ENCODE measurements at places on chromosomes 5 and 9.
A peak's percentile ranks its signal among the peaks of the same experiment; 100 is the strongest.

GRCh38 chr9:15187589-15187988 is 119.4 kb downstream of the TTC39B start:
- no peak for DNase-seq

DNA sequence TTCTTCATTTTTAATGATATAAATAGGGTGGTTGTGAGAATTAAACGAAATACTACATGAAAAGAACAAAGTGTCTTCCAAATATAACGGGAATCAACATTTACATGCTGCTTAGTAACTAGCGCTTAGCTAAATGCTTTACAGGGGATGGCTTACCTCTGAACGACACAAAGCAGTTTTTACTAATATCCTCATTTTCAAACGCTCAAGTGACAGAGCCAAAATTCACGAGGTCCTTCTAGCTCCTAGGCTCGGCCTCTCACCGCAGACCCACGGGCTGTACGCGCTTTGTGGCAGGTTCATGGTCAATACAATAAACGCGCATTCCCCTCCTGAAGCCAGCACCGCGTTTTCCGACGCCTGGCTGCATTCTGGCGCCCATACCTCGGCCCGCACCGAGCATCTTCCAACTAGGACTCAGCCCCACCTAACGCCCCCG is 442 bp downstream of the ZNF510 start:
- DNase-seq = peak; percentile 8

DNA sequence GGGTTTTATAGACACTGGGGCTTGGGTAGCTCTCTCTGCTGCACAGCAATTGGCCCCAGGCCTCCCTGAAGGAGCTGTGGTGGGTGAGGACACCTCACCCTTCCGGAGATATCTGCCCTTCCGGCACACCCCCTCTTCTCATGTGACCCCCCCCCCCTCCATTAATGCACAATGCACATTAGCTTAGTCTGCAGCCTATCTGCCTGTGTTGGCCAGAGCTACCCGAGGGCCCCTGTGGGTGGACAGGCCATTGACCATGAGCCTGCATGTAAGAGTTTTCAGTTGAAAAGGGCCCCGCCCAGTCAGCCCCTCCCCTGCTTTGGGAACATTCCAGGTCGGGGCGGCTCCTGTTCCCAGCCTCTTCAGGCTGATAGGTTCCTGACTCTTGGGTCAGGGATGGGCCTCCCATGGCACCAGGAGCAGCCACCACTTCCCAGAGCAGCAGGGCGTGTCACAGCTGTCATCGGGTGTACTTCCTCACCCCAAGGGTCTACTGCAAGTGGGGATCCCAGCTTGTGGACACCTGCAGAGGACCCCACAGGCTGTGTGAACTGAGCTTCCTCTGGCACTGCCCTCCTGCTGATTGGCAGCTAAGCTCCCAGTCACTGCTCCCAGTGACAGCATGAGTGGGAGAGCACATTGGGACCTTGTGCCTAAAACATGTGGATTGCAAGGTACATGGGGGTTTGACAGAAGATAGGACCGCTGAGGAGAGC is 17.8 kb downstream of the PHF2 start:
- no peak for DNase-seq

GRCh38 chr5:64767959-64768357 is 533 bp downstream of the SREK1IP1 start:
- no peak for DNase-seq

DNA sequence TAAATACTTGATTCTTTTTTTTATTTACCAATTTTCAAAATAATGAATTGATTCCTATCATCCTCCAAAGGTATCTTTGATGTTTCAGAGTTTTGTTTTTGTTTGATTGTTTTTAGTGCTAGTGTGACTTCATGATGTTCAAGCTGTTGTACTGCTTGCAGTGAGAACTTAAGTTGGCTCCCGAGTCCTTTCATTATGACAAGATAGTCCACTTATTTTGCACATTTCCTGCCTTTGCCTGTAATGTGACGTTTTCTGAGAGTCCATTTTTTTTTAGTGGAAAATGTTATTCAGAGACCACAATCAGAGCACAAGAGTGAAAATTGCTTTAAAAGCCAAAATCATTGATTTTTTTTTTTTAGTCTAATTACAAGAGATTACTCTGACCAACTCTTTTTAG is 60.1 kb upstream of the FCHO2 start:
- DNase-seq = no peak

DNA sequence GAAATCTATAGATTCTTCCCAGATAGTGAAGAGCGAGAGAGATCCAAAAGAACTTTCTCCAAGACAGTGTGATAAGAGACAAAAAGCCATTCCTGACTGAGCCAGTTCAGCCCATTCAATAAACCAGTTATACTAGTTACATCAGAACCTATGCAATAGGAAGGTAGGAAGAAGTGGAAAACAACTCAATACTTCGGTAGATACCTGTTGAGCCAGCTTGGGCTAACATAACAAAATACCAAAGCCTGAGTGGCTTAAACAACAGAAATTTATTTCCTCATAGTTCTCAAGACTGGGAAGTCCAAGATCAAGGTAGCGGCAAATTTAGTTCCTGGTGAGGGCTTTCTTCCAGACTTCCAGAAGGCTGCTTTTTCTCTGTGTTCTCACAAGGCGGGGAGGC is 214.5 kb upstream of the GRAMD2B start:
- no peak for DNase-seq

- no peak for DNase-seq
Measured at GRCh38 chr5:124692324-124692723, 54.1 kb downstream of the ZNF608 start.

DNA sequence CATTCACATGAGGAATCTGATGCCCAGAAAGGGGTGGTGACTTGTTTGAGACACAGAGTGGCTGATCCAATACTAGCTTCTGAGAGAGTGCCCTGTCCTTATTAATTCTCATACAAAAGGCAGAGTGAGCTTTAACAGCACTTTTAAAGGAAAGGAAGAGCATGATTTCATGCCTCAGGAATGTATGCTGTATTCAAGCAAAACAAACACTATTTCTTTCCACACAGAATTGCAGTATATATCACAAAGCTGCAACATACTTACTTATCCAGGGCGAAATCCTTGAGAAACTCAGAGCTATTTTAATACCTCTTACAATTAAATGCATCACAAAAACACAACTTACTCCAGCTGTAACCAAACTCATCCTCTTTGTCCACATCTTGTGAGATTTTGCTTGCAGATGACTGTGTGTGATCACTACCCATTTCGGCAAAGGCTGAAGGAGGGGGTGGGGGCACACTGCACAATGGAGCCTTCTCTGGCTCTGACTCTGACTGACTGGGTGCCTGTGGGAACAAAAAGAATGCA is 139.8 kb downstream of the MPDZ start:
- no peak for DNase-seq

DNA sequence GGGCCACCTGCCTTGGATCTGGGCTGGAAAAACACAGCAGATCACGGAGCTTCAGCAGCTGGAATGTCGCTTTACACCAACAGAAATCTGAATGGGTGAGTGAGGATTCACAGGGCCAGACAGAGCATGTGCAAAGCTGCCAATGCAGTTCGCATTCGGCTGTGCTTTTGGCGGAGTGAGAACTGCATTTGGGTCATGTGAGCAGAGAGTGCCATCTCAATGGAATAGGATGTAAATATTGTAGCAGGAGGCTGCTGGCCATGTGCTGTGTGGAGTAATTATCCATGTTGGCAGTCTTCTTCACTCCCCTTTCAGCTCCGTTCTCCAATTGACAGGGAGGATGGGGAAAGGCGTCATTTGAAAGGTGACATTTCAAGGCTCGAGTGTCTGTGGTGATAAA is at the start of gene ANKRD55:
TSS of gene ANKRD55 (minus strand) at position 101 of the 400 bp plus-strand sequence. CDS start 417 bp downstream, outside the sequence.
- no peak for DNase-seq

DNA sequence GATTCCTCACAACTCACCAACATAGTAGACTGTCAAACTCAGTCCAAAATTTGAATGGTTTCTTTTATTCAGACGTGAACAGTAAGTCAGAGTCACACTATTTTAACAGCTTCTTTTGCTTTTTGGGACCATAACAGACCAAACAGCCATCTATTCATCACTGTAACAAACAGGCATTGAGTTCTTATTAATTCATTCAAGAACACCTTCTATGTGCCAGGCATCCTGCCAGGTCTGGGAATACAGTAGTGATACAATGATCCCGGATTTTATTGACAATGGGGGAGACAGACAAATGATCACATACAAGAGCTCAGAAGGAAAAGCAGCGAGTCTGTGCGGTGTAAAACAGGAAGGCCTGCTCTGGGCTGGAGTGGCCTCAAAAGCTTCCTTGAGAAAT is 153.3 kb upstream of the ERCC6L2 start:
- DNase-seq = no peak

DNA sequence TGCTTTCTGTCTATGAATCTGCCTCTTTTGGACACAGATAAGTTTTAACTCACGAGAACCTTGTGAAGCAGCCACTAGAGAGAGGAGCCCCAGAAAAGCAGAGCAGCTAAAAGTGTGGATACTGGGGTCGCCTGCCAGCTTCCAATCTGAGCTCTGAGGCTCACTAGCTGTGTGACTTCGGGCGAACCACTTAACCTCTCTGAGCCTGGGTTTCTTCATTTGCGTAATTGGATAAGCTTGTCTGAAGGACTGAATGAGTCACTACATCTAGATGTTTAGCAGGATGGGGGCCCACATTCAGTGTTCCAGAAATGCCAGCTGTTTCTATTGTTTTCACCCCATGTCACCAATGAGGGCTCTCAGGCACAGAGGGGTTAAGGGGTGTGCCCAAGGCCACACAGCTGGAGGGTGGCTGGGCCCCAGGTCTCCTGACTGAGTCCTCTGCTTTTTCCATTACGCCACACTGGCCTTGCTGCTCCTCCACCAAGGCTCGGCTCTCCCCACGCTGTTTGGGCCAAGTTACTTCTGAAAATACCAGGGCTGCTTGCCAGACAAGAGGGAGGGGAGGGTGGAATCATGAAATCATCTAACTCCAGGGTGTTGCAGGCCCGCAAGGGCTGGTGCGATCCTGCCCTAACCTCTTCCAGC is 36.2 kb downstream of the SH3PXD2B start:
- DNase-seq = peak; percentile 76

- DNase-seq = no peak
Measured at GRCh38 chr9:131627326-131627647, 82.0 kb downstream of the PRRT1B start.

DNA sequence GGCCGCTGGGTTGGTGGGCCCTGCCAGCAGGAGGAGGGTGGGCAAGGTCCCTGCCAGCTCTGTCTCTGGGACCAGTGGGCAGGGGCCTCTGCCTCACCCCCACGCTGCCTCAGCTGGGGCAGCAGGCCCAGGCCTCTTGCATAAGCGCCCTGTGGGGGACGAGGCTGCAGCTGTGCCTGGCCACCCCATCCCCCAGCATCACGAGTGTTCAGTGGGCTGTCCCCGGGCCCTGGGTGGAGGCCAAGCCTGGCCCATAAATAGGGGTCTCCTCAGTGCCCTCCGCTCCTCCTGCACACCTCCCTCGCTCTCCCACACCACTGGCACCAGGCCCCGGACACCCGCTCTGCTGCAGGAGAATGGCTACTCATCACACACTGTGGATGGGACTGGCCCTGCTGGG is at the start of gene PTGDS:
TSS of gene PTGDS (plus strand) at position 282 of the 400 bp plus-strand sequence. CDS start at position 357, 75 bp downstream.
- DNase-seq = no peak

GRCh38 chr5:145685417-145685816 is 149.7 kb downstream of the PRELID2 start:
- DNase-seq = no peak

DNA sequence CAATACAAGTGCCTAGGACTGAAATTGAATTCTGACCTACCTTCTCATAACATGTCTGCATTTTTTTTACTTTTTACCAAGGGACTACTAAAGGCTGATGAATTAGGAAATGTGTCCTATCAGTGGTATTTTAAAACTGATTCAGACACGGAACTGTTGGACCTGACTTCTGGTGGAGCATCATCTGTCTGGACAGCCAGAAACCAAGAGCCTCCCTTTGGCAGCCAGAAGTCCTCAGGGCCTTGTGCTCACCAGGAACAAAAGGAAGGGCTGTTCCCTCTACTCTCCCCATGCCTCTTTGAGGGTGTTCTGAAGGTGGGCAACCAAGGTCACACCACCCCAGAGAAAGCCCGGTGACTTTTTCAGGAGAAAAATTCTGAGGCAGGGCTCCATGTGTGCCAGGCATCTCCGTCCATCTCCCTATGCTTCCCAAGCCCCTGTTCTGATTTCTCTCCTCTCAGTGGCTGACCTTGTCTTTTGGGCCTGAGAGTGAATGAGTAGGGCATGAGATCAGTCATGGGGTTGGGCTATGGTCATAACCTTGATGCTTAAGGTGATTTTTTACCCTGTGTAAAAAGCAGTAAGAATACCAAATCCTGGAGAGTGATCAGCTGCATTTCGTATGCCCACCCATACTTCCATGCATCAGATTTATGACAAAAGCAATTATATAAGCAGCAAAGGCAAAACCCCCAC is 143.7 kb downstream of the SCAMP1 start:
- no peak for DNase-seq

- peak; percentile 63 for DNase-seq
Measured at GRCh38 chr9:127589955-127590370, 22.1 kb upstream of the STXBP1 start.

- DNase-seq = no peak
Measured at GRCh38 chr9:88502552-88503034, 32.4 kb upstream of the NXNL2 start.

DNA sequence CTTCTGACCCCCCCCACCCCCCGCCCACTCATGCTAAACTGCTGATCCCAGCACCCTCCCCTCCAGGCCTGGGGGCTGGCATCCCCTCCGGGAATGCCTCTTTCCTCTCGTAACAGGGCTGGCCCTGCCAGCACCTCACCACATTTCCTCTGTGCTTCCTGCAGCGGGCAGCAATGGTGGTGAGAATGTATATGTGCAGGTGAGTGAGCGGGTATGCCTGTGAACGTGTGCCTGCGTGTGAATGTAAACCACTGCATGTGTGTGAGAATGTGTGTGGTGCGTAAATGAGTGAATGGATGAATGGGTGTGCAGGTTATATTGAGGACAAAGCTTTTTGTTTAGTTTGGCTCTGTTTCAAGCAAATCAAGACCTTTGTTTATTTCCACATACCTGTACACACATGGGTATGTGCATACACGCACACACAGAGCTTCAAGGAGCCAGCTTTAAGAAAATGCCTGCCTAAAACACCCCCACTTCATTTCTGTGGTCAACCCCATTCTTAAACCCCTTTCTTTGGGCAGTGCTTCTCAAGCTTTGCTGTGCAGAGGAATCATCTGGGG is 95.7 kb upstream of the SHB start:
- no peak for DNase-seq

GRCh38 chr9:129406278-129407225 is 214.3 kb downstream of the C9orf50 start:
- DNase-seq = peak; percentile 90

DNA sequence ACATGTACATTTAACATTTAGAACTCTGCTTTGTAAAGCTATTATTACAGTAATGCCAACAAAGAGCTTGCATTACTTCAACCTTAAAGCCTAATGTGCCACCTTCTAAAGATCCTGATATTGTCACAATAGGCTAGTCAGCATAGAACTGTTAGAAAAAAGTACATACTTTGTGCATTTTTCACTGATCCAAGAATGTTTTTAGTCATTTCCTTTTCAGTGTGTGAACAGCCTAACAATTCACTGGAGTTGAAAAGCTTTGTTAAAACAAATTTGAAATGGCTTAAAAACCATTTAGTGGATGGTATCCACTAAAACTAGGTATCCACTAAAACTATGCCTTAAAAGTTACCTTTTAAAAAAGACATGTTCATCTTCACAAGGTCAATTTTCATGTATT is 4.5 kb downstream of the RPS6 start:
- DNase-seq = no peak

Measured in RPMI8226 (cell line).